ENCODE measurements at places on chromosomes 4 and X.

- DNase-seq: no peak
Measured at GRCh38 chr4:133278591-133278990, 129.5 kb downstream of the PCDH10 start.

GRCh38 chr4:104866809-104867208 is 279.9 kb upstream of the TET2 start:
- DNase-seq: no peak

DNA sequence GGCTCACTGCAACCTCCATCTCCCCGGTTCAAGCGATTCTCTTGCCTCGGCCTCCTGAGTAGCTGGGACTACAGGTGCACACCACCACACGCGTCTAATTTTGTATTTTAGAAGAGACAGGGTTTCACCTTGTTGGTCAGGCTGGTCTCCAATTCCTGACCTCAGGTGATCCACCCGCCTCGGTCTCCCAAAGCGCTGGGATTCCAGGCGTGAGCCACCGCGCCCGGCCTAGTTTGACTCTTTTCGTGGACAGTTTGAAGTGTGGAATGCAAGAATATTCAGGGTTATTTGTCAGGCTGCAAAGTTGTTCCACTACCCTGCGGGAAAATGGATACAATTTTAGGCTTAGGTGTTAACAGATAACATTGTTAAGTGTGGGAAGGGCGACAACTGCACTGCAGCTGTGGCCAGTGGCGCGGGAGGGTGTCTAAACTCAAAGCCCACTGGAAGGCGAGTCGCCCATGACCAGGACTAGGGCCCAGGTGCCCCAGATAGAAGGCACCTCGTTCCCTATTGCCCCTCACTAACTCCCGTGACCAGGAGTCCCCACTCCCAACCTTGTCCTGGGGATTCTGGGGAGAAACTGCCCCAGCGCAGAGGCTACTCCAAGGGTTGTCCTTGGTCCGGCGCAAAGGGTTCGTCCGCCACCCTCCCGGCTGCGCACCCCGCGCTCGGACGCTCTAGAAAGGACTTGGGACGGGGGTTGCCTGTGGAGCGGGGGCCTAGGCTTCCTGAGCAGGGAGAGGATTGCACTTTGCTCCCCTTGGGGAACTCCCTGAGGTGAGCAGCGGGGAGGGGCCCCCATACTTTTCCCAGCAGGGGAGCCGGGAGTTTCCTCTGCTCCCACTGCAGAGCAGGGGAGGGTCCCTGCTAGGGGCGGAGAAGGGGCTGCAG is 1.1 kb upstream of the CD99 start:
- DNase-seq: no peak

DNA sequence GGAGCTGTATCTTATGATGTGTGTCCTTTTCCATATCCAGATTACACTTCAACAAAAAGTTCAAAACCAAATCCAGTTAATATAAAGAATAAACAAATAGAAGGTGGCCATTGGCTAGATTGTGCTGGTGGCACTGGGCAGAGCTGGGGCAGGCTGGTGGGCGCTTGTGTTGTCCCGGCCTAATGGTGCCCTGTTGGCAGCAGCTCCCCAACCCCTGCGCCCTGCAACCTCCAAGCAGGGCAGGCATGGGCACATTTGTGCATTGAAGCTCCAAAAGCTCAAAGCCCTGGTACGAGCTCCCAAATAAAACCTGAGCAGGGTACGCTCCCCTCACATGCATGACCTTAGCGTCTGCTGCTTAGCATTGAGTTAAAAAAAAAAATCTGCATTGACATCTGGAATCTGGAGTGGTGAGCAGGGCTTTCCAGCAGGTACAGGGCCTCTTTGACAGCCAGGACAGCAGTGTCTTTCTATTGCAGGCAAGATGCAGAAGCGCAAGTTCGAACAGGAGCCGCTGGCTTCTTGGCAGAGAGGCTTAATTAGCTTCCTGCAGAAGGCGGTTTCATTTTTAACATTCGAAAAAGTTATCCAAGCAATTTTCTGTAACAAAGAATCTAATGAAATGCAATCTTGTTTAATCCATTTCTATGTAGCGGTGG is 25.9 kb upstream of the NYX start:
- no peak for DNase-seq

DNA sequence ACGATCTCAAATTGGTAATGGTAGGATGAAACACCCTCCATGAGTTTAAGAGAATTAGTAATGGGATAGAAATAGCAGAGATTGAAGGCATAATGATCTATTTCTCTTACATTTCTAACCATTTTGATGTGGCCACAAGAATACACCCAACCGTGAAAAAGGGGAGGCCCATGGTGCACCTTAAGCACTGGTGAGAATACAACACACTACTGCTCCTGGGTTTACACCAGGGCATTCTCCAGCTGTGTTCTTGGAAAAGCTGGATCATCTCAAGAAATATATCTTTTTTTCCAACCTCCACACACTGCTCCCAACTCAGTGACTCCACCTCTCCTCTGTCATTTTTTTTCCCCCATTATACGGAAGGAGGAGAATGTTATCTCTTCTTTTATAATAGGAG is 1.5 kb downstream of the QRFPR start:
- no peak for DNase-seq

DNA sequence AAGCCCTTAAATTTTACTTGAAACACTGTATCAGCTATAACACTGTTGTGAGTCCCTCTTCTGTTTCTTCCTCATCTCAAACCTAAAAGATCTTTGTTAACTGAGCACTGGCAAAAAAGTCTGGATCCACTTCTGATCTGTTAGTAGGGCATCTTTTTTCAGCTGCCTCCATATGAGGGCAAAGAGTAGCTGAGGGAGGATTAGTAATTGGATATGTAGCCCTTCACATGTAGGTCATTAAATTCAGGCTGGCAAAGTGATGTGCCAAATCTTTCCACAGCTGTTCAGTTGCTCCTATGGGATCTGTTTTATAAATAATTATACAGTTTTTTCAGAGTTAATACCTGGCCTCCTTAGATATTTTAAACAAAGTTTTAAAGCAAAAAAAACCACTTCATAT is 1.1 kb upstream of the TRMT10A start:
- DNase-seq: no peak

DNA sequence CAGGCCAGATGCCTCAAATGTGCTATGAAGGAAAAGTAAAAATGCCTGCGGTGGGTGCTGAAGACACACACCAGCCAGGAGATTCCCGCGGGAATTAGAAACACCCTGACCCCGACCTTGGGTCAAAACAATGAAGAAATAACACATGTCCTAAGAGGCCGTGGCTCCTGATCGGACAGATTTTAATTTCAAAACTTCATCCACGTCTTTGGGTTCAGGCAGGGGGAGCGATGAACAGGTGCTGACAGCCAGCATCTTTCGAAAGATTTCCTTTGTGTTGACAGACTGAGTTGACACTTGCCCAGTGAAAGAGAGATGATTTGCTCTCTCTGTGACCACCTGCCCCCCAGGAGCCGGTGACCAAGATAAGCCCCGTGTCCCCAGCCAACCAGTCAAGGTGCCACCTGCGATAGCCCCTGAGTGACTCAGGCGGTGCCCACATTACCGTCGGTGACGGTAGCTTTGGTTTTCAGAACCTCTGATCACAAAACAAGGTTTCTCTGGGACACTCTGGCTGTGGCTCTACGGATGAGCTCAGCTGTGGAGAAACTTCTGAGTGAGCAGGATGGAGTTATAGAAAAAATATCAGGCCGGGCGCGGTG is 11.0 kb upstream of the IL3RA start:
- DNase-seq: no peak

DNA sequence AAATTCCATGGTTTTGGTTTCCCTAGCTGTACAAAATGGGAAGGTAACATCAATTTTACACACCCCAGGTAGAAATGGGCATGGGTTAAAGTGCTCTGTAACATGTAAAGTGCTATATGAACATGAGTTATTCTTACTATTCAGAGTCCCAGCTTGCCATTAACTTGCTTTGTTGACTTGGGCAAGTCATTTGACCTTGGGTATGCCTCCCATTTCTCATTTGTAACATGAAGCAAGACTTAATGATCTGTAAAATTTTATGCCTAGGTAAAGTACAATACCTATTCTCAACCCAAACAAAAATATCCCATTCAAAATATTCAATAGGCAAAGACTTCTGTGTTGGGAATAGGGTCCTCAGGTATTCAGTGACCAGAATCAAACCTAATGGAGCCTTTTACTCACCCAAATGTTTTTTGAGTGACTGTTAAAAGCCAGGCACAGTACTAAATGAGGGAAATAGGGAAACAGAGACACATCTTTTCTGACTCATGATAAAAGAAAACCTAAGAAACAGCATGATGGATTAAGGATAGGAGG is 126.6 kb downstream of the SH3RF1 start:
- no peak for DNase-seq

GRCh38 chr4:20276848-20277247 is 25.1 kb downstream of the SLIT2 start:
- no peak for DNase-seq

GRCh38 chr4:118989098-118990080 is 100.7 kb downstream of the SYNPO2 start:
- DNase-seq: no peak

GRCh38 chrX:57083143-57083542 is 38.2 kb downstream of the SPIN2B start:
- DNase-seq: no peak

- no peak for DNase-seq
Measured at GRCh38 chrX:50100188-50100587, 100.6 kb downstream of the AKAP4 start.

DNA sequence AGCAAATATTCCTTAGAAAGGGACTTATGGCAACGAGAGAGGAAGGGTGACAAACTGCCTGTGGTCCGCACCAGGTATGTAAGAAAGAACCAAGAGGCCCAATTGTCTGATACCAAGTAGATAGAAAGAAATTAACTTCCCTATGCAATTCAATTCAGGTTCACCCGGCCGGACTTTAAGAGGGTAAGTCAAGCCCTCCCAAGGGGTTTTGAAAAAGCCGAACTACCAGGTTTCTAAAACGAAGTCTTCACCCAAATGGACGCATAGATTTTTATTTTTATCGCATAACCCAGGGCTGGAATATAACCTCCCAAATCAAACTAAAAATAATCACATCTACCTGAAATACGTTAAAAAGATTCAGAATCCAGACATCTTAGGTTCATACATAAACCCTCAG is 1.6 kb upstream of the MAB21L2 start:
- DNase-seq: no peak

DNA sequence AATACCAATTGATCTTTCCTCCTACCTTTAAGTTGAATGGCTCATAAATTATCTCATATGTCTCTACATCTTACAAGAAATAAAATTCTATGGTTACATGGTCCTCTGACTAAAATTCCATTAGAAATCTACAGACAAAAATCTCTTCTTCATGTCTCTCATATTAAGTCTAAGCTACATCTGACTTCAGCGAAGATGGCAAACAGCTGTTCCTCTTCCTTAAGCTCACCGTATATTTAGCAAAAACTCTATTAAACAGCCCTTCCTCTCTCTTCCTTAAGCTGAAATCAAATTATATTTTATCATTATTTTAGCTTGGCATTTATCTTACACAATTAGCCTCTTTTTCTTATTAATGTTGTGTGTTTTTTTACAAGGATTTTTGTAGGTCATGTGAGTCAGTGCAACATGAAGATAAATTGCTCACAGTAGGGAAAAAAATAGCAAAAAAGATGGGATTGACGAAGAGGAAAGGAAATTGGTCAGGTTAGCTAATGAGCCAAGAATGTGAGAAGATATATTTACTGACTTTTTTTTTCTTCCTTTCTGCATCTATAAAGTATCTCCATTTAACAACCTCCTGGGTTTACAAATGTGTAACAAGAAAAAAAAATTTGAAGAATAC is 2412.8 kb downstream of the ARAP2 start:
- no peak for DNase-seq

- DNase-seq: no peak
Measured at GRCh38 chr4:17930256-17930655, 91.3 kb downstream of the LCORL start.

DNA sequence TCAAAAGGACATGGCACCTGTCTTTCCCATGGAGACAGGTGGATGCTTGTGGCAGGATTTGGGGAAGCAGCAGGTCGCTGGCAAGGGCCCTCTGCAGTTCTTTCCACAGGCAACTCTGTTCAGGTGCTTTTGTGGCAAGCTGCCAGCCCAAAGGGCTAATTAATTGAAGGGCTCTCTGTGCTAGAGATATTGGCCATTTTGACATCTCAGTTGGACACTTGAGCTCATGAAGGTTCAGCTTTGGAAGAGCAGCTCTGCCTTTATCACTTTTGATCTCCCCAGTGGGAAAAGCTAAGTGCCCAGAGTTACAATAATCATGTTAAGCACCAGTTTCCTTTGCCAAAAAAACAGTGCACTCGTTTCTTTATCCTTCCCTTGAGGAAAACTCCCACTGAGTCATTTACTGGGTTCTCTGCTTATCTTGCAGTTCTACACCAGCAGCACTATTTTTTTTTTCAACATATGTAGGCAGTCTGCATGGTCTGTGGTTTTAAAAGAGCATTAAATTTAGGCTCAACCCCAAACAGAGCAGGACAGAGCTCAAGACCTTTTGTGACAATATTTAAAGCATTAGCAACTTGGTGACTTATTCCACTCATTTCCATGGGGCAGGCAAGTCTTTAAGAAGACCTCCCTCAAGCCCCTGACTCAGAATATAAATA is 336.4 kb upstream of the RASGEF1B start:
- no peak for DNase-seq

Measured in stimulated activated CD8-positive, alpha-beta memory T cell treated with anti-CD3 and anti-CD28 coated beads, Interleukin-15, amount 100 ng/mL, for 48 hours (primary cell).